ENCODE measurements at places on chromosomes 3 and 15.

- DNase-seq = no peak
Measured at GRCh38 chr3:191383124-191383523, 52.8 kb upstream of the UTS2B start.

DNA sequence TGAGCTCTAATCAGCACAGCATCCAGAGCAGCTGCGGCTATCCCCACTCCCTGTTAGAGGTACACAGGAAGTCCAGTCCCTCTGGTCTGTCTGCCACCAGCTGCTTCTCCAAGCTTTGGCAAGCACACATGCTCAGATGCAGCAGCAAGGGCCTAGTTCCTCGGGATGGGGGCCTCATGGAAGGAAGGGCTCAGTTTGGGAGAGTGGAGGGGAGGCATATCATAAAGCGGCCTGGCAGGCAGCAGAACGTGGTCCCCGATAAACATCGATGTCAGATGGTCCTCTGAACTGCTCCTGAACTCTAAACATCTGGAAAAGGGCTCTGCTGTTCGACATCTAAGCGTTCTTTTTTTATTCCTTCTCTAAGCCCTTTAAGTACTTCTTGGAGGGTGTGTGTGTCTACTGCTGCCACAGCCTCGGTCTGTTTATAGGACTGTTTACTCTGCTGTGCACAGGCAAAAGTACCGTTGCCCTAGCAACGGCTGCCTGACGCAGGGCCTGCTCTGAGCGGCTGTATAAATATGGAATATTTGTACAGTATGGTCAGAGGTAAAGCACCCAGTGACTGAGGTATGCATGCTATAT, 74.6 kb downstream of the PRICKLE2 start:
- no peak for DNase-seq

DNA sequence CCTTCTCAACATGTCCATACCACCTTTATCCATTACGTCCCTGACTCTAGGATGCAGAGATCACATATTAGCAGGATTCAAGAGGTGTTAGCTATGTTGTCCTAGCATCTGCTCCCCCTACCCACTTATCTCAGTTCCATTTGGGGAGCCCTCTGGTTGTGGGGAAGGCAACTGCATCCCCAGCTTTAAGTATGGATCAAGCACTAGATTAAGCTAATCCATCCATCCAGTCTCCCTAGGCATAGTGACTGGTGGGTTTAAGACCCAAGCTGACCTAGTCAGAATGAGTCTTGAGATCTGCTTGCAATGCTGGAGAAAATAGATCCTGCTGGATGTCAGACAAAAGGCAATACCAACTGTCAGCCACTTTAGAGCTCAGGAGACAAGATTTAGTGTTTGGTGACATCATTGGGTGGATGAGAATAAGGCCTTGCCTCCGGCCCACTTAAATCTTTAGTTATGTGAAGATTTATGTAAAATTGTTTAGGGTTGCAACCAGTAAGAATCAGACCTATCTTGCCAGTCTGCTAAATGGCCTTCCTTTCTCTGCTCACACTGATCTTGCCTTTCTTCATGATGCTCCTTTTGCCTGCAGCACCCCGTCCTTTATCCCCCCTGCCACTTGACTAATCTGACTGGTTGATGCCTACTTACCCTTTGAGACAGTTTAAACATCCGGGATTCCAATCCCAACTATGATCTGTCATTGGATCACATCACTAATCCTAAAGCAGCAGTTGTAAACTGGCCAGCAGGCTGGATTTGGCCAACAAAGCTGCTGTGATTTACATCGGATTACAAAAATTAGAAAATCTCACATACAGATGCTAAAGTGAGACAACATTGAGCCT, 2.1 kb upstream of the ISY1 start:
- DNase-seq = no peak

- no peak for DNase-seq
Measured at GRCh38 chr3:123508178-123508577, 59.3 kb upstream of the ADCY5 start.

- DNase-seq = no peak
Measured at GRCh38 chr3:16406579-16406978, 106.9 kb downstream of the RFTN1 start.

DNA sequence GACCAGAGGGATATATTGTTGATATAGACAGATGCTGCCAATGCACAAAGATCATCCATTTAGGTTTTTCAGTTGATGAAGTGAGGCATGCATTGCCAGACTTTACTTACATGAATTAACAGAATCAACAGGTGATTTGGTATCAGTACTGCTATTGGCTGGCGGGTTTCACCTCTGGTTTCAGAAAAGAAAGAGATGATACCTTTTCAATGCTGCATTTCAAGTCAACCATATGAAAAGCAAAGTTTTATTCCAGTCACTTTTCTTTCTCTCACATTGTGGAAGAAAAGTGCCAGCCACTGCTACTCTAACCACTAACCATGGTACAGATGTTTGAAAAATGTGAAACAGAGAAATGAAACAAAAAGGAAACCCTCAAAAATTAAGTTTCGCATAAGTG, 289.1 kb downstream of the TIGIT start:
- no peak for DNase-seq

GRCh38 chr3:18732474-18732873, 307.3 kb upstream of the SATB1 start:
- DNase-seq = no peak

GRCh38 chr15:75725719-75726607, 13.3 kb upstream of the CSPG4 start:
- no peak for DNase-seq

GRCh38 chr3:119642746-119643473, 17.5 kb downstream of the POPDC2 start:
- no peak for DNase-seq

GRCh38 chr15:97199393-97200051, 761.0 kb upstream of the ARRDC4 start:
- no peak for DNase-seq

DNA sequence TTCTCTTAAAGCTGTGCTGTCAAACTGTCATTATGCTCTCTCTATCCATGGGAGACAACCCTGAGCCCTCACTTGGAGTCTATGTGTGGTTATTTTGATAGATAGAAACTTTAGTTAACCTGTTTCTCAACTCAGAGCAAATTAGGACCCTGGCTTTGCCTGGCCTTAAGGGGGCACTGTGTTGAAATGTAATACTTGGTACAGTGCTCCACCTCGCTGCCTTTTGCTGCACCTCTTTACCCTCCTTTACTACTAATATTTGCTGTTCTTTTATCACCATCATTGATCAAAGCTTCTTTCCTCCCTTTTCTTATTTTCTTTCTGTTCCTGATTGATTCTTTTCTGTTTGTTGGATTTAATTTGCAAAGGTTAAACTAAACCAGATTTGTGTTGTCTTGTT, 34.3 kb downstream of the STT3B start:
- DNase-seq = peak; percentile 47

DNA sequence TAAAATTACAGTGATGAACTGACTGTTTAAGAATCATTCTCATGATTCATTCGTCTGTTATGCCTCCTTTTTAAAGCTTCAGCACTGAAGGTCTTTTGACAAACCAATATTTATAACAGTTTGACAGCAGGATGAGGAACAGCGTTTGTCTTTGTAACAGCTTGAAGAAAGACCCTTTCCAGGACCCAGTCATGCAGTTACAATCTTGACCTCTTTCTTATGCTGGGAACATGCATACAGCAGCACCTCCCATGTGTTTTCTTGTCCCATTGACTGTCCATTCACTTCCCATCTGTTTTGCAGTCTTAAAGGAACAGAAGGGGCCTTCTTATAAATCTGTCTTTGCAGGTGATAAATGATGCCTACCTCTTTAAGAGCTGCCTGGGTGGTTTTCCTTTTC, 87.2 kb downstream of the OPA1 start:
- DNase-seq = no peak

GRCh38 chr15:78209646-78210348, 24.6 kb downstream of the ACSBG1 start:
- DNase-seq = no peak

GRCh38 chr3:153165261-153165681, 3.2 kb downstream of the RAP2B start:
- no peak for DNase-seq

DNA sequence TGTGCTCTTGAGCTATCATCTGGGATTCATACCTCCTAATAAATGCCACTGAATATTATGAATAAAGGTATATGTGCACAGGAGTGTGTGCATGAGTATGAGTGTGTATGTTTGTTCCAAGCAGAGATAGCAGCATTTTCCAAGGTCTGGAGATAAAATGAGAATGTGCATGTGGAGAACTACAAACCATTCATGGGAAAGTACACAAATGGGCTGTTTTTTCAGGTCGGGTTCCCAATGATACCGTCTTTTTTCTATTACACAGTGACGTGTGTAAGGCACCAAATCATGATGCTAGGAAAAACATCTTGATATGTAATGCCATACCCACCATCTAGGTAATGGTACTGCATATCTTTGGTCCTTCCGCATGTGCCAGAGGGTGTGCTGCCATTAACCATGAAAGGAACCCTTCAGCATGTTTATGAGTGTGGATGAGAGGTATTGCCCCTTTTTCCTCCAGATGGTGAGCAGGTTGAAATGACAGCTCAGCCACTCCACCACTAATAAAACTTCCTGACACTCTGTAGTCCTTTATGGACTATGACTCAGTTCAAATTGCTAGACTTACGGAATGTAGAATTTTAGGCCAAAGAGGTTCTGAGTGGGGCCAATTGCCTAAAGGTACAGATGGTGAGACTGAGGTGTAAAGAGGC, 36.4 kb upstream of the COPB2 start:
- no peak for DNase-seq

DNA sequence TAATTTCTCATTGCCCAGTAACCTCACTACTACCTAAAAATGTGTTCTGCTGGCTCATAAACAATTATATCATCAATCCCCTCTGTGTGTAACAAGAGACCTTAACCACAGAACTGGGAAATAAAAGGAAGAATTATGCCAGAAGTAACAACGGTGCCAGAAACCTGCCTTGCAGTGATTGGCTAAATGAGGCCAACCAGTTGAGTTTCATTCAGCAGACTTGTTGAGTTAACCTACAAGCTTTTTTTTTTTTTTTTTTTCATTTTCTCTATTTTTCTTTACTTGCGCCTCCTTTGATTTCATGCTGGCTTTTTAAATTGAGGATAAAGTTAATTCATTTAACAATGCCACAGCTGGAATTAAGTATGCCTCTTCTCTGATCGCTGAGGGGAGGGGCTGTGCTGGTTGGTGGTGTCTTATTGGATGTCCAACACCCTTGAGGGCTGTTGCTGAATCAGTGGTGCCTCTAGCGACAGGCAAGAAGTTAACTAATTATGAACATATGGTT, 30.0 kb upstream of the GMNC start:
- no peak for DNase-seq

- DNase-seq = no peak
Measured at GRCh38 chr3:58071480-58071971, 63.3 kb downstream of the FLNB start.

- no peak for DNase-seq
Measured at GRCh38 chr3:101861212-101861788, 12.0 kb downstream of the NFKBIZ start.

- DNase-seq = no peak
Measured at GRCh38 chr15:33612721-33613304, 302.0 kb downstream of the RYR3 start.

- DNase-seq = no peak
Measured at GRCh38 chr15:61715082-61715481, 345.2 kb downstream of the VPS13C start.

DNA sequence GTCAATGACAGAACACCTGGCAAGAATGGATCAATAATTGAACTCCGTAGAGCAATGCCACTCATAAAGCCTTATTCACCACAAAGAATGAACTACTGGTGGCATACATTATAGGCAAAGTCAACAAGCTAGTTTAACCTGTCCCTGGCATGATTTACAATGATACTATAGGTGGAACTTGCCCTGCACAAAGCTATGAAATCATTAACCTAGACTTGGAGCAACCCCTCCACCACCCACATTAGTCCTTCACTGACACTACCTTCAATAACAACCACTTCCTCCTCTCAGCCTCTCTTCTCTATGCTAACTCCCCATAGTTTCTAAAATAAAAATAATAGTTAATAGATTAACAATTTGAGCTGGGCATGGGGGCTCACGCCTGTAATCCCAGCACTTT, 54.4 kb downstream of the ACAP2 start:
- no peak for DNase-seq

GRCh38 chr3:124483915-124484470, 246.3 kb upstream of the UMPS start:
- DNase-seq = no peak

GRCh38 chr3:19046440-19046839, 101.9 kb upstream of the KCNH8 start:
- DNase-seq = no peak

DNA sequence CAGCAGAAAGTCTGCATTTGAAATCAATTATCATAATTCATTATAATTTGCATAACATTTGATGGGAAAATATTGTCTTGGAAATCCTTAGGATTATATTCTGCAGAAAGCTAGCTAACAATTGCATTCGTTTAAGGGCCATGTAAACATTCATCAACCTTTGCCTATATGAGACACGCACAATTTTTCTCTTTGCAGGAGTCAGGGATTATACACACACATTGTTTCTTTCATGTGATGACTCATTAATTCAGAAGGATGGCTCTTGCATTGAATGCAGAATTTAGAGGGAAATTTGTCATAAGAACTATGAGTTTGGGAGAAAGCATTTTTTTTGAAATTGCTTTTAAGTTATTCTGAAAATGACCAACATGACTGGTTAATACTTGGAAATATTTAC, 844.7 kb downstream of the DIPK2A start:
- no peak for DNase-seq

GRCh38 chr15:90619939-90620338, 90.2 kb downstream of the CRTC3 start:
- no peak for DNase-seq

DNA sequence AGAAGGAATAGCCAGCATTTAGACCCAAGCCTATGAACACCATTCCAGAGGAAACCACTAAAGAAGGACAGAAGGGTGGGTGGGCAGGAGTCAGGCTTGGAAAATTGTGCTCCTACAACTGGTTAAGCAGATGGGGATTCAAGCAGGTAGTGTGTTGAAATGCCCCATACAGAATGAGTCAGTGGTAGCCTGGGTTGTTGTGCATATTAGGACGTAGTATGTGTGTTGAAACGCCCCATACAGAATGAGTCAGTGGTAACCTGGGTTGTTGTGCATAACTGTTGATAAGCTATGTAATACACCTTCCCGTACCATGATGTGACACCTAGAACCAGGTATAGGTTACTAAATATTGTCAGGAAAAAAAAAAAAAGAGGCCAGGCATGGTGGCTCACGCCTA, 34.0 kb downstream of the MINDY4B start:
- no peak for DNase-seq

DNA sequence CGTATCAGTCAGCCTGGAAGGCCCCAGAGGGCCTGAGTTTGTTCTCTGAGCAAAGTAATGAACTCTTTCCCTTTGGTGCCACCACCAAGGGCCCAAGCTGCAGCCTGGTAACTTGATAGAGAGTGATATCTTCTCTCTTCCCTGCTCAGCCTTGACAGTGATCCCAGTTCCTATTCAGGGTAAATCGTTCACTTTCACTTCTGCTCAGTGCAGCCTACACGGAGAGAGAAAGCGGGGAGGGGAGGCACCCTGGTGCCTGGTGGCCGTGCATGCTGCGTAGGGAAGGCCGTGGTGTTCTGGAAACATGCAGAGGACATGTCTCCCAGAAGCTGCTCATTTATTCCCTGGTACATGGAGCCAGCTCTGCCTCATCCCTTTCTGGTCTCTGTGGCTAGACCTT, 54.9 kb downstream of the KIF9 start:
- DNase-seq = no peak

GRCh38 chr15:56528136-56528535, 63.2 kb upstream of the MNS1 start:
- DNase-seq = no peak

GRCh38 chr3:4678320-4678719, 185.2 kb downstream of the ITPR1 start:
- no peak for DNase-seq
